ENCODE measurements at places on chromosomes 7 and 10. TPM values are rescaled to one million over a fixed set of nuclear protein-coding genes. Genes with fewer than 3 reads are reported as not detected.

GRCh38 chr10:60362461-60362860 lies 27.2 kb downstream of the ANK3 start:
- DNase-seq = no peak

The DPCD gene
- 20.7 TPM for total RNA-seq

- DNase-seq = no peak
Measured at GRCh38 chr10:34537629-34538231, 277.4 kb downstream of the PARD3 start.

The POLR2J2 gene
- total RNA-seq = 2.6 TPM

The SYT15B gene
- 0.24 TPM for total RNA-seq

GRCh38 chr7:43803865-43804264 lies 45.4 kb downstream of the BLVRA start:
- DNase-seq = no peak

- DNase-seq = no peak
Measured at GRCh38 chr10:113495553-113495952, 57.3 kb upstream of the HABP2 start.

DNA sequence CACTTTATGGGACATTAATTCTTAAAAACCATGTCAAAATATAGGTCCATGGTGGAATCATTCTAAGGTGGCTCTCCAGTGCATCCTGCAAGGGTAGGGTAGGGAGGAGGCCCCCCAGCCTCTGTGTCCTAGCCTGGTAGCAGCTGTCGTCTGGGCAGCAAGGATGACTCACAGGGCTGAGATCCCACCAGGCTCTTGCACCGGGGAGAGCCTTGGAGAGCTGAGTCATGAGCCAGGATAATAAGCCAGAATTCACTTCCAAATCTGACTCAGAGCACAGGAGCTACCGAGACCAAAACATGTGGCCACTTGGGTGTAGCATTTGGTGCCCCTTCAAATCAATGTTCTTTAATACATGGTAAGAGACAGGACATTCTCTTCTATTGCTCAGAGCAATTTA lies 298.5 kb downstream of the NEBL start:
- DNase-seq = peak; percentile 65

The ZNF800 gene
- 11.0 TPM for total RNA-seq

DNA sequence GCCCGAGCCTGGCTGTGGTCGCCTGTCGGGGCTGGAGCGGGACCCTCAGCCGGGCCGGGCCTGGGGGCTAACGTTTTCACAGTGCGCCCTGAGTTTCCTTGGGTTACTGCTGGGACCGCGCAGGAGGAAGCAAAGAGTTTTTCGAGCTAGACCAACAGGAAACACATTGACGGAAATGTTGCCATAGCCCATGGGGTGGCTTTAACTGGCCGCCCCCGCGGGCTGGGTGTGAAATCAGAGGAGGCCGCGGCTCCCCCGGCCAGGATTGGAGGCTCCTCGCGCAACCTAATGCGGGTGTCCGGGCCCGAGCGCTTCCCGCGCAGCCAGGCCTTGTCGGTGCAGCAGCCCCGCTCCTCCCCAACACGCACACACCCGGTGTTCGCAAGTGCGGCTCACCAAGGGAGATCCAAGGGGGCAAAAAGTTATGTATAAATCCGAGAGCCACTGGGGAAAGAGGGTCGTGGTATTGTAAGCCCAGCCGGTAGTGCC lies 1.9 kb downstream of the HHEX start:
- peak; percentile 60 for DNase-seq

The NUTM2B gene
- total RNA-seq = 0.07 TPM

GRCh38 chr7:77473229-77474005 lies 57.3 kb upstream of the GSAP start:
- no peak for DNase-seq

DNA sequence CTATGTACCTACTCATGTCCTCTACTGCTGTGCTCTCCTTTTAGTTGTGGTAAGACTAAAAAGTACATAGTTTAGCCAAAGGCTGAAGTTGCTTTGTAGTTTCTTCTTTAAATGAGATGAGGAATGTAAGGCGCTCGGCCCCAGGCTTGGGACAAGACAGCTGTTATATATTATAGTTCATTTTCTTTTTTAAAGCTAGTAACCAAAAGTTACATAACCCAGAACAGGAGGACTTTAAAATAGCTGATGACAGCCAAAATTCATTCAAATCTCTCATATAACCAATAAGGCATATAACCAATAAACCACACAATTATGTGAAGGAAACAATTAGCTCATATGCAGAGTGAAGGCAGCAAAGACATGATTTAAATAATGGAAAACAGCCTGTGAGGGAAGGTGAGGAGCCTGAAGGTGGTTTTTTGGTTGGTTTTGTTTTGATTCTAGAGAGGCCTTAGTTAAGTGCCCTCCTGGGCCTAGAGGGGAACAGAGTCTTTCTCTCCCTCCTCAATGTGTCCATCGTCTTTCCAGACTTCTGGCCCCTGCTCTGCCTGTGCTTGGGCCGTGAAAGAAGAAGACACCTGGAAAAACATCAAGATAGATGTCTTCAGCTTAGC lies 35.8 kb downstream of the SLC26A4 start:
- DNase-seq = no peak

The IRF5 gene
- total RNA-seq = 0.74 TPM
